Activated CD8-positive, alpha-beta memory T cell treated with anti-CD3 and anti-CD28 coated beads for 1 hour (primary cell): ENCODE measurements at places on chromosomes 5 and 9.

DNA sequence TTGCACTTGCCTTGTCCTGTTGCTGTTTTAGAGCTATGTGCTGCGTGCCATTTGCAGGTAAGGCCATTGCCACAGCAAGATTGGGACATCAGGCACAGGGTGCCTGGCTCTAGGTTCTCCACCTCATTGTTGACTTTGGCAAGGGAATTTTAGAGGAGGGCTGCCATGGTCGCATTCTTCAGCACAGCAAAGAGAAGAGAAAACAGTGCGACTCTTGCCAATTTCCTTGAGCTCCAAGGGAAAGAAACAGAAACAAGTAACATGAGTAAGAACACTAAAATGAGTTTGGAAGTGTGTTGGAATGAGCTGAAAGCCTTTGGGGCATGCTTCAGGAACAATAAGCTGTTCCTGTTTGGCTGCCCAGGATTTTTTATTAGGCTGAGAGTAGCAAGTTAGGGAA lies 188.1 kb upstream of the IL12B start:
- no peak for DNase-seq

DNA sequence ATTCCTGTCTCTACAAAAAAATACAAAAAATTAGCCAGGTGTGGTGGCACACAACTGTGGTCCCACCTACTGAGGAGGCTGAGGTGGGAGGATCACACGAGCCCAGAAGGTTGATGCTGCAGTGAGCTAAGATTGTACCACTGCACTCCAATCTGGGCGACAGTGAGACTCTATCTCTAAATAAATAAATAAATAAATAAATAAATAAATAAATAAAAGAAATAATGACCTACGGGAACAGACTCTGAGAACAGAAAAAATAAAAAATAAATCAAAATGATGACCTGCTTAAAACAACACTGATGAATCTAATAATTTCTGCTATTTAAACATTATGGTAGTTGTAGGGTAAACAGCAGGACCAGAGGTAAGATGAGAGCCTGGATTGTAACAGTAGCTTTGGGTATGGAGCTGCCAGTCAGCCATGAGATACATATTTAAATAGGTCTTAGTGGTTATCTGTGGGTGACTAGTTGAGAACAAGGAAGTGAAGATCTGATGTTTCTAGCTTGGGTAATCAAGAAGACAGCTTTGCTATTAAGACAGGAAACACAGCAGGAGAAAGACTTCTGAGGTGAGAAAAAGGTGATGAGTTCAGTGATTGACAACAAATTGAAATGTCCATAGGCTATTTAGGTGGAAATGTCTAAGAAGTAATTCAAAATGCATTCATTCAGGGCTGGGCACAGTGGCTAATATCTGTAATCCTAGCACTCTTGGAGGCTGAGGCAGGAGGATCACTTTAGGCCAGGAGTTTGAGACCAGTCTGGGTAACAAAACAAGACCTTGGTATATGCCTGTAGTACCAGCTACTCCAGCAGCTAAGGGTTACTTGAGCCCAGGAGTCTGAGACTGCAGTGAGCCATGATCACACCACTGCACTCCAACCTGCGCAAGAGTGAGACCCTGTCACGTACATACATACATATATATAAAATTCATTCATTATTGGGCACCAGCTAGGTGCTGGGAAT lies 11.0 kb downstream of the RNF145 start:
- DNase-seq, result no peak

- no peak for DNase-seq
These were observed 83.4 kb upstream of the SIMC1 start for GRCh38 chr5:176154821-176155220.

DNA sequence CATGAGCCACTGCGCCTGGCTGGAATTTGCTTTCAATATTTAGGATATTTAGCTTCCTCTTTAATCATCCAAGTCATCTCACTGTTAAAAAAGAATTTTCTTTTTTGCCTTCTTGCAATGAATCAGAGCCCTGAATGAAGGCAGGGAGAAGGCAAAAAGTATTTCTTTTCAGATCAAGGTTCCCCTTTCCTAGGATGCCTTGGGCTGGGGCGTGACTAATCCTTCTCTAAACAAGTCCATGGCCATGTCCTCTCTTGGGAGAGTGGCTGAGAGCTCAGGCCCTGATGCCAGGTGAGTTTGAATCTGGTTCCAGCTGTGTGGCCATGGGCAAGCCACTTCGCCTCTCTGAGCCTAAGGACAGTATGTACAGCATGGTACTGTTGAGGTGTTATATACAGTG lies 84.8 kb upstream of the NEURL1B start:
- DNase-seq, result no peak

- DNase-seq, result no peak
These were observed 24.0 kb upstream of the OCLN start for GRCh38 chr5:69468631-69469030.

DNA sequence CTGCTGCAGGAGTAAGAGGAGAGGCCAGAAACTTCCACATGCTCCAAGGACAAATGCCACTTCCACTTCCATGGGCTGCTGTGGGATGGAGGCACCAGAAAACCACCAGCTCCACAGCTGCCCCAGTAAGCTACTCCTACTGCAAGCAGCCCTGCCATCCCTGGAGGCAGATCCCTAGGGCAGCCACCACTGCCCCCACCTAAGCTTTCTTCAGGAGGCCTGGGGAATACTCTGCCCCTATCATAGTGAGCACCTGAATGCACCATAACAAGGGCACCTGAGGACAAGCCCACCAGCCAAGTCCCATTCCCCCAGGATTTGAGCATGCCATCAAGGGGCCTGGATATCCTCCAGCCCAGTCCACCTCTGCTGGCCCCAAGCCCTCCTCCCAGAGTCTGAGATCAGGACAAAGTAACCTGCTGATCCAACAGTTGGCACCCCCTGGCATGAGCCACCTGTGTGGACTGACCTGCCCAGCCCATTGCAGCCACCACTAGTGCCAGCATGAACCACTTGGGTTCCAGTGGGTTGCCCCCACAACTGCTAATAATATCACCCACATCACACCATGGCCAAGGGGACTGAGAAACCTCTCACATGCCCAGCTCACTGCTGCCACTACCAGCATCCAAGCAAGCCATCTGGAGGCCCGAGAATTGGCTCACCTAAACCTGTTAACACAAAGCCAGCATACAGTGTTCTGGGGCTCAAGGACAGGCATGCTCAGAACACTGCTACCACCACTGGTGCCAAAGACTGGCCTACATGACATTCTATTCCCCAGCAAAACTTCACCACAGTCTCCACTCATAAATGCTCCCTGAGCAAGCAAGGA lies 480.1 kb downstream of the CDH12 start:
- DNase-seq, result no peak

- no peak for DNase-seq
These were observed 193.6 kb downstream of the SREK1 start for GRCh38 chr5:66337626-66338226.

- DNase-seq, result no peak
These were observed 1.2 kb upstream of the PHYHD1 start for GRCh38 chr9:128919402-128920089.

DNA sequence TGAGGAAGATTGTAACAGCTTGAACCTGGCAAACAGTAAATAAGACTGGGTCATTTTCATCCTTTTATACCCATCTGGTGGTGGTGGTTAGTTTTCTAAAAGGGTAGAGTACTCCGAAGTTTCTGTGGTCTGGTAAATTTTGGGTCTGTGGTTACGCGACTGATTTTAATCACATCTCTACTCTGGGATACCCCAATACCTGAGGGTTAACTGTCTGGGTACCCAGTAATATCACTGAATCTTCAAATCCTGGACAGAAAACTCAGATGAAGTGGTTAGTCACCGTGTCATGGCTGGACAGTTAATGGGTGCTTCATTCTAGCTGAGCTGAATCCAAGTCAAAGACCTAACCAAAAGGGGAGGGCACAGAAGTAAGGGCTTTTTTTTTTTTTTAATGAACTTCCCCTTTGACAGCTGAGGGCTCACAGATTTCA lies 474.2 kb downstream of the GADD45G start:
- no peak for DNase-seq

DNA sequence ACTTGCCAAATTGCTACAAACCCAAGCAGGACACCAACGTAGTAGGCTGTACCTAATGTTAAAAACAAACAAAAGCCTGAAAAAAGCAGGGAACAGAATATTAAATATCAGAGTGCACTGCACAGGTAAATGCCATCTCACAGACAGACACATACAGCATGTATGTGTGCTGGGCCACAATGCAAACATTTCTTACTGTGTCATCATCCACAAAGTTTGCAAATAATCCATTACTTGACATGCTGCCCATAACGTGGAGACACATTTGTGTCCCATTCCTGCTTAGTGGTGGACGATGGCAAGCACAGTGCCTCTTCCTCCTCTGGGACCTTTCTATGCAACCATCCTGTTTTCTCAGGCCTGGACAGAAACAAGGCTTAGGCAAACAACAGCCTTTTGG lies 44.7 kb downstream of the GOLM1 start:
- DNase-seq, result no peak

DNA sequence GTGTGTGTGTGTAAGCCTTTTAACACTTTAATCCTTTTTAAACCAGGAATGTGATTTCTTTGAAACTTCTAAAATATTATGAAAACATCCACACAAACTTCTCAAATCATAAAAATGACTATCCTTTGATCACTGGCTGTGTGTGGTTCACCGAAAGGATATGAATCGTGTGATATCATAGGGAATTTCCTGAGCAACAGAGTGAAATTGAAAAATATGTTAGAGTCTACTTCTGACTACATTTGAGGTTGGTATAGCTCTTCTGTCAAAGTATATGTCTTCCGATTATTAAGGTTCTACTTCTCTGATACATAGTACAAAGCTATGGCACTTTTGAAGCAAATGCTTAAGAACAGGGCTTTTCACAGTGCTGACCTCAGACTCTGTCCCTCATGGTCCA lies 40.3 kb downstream of the RGMB start:
- no peak for DNase-seq

GRCh38 chr5:113344973-113345940 lies 89.5 kb downstream of the TSSK1B start:
- no peak for DNase-seq

DNA sequence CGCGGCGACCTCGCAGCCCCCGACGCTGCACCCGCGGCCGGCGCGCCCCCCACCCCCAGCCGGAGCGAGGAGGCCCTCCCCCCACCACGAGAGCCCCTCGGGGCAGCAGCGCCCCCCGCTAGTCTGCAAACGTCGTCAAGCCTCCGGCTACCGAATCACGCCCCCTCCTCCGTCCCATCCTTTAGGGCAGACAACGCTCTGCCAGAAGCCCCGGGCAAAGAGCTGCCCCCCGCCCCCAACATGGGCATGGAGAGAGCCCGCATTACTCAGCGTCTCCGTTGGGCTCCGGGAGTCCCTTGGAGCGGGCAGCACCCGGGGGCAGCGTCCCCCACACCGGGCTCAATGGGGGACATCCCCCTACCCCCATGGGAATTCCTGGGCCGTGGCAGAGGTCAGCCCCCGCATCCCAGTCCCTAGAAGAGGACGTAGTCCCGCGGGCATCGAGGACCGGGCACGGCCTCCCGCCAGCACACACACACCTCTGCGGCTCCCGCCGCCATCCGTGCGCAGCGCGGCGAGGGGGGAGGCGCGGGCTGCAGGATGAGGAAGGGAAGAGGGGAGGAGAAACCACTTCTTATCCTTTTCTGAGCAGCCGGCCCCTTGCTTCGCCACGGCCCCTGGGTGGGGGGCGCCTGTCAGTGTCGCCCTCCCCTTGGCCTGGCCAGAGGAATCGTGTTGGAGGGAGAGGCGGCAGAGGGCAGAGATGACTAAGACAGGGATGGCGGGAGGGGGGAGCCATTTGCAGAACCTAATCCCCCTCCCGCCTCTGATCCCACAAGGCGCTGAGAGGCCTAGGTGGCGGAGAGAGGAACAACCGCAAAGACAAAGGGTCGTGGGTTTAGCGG lies 750 bp downstream of the DNM1 start:
- no peak for DNase-seq

- no peak for DNase-seq
These were observed 7.3 kb downstream of the UCK1 start for GRCh38 chr9:131523451-131524435.

DNA sequence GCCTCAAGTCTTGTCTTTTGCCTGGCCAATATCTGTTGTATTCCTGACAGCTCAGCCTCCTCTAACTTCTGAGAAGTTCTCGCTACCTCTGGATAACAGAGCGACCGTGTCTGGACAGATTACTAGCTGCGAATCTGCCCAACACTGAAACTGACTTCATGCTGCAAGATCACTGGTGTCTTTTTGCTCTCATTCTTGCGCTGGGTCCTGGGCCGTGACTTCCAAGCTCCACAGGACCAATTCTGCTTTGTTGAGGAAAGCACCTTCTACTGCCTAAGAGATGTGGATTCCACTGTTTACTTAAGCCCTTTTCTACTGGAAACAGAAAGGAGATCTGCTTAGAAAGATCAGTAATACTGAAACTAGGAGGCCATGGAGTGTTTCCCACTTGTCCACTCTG lies 978.8 kb upstream of the DMAC1 start:
- no peak for DNase-seq

DNA sequence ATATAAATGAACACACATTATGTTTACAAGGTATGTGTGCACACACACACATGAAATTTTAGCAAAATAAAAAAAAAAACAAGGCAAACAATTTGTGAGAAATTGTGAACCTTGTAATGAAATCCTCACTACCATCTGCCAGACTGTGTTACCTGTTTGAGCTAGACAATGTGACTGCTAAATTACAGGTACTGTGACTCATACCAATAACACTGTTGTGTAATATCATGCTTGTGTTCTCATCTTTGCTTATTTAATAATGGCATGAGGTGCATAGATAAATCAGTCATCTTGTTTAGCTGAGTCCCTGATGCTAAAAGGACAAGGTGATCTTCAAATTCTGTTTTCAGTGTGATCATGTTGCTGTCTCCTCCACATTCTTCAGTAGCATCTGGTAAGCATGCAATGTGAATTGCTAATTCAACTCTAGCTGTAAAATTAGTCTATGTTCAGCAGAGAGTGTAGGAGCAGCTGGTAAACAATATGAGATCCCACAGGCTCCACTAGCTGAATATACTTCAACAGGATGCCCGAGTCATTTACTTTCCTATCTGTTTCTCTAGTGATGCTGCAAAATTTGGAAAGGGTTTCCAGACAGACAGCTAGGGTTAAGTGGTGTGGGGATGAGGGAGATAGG lies 966.3 kb upstream of the C9orf72 start:
- no peak for DNase-seq

GRCh38 chr5:17356551-17356950 lies 139.1 kb downstream of the BASP1 start:
- no peak for DNase-seq

- no peak for DNase-seq
These were observed 83.7 kb upstream of the ORM1 start for GRCh38 chr9:114238891-114239875.

DNA sequence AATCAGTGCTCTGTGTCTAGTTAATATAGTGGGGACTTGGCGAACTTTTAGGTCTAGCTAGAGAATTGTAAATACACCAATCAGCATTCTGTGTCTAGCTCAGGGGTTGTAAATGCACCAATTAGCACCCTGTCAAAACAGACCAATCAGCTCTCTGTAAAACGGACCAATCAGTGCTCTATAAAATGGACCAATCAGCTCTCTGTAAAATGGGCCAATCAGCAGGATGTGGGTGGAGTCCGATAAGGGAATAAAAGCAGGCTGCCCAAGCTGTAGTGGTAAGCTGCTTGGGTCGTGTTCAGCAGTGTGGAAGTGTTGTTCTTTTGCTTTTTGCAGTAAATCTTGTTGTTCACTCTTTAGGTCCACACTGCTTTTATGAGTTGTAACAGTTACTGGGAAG lies 3.6 kb upstream of the OTULINL start:
- DNase-seq, result no peak
